ENCODE measurements at places on chromosomes 1 and 21.
A peak's percentile ranks its signal among the peaks of the same experiment; 100 is the strongest.

GRCh38 chr1:186535388-186536133, 74.6 kb upstream of the PDC start:
- H3K4me3 ChIP-seq, result no peak overlapping the region
- H3K4me1 ChIP-seq, result no peaks in the 10 kb centered on the region
- H3K27ac ChIP-seq, result no peak overlapping the region

- no peak overlapping the region for H3K4me3 ChIP-seq
- H3K27ac ChIP-seq, result no peak overlapping the region
- H3K36me3 ChIP-seq, result peaks cover 4% of the 10 kb centered on the region
- no peaks in the 10 kb centered on the region for H3K27me3 ChIP-seq
- DNase-seq, result no peak
Measured at GRCh38 chr1:204502241-204502640, 7.6 kb upstream of the PIK3C2B start.

- H3K4me3 ChIP-seq, result no peak overlapping the region
- peaks cover 10% of the 10 kb centered on the region for H3K4me1 ChIP-seq
- no peaks in the 10 kb centered on the region for H3K36me3 ChIP-seq
Measured at GRCh38 chr21:25298512-25299491, 308.5 kb downstream of the MRPL39 start.

GRCh38 chr1:8426996-8427395, 109.1 kb downstream of the SLC45A1 start:
- H3K27ac ChIP-seq, result peak overlapping the region; percentile 20
- no peaks in the 10 kb centered on the region for H3K36me3 ChIP-seq
- DNase-seq, result no peak
- H3K27me3 ChIP-seq, result no peaks in the 10 kb centered on the region
- no peak overlapping the region for H3K4me3 ChIP-seq
- H3K4me1 ChIP-seq, result peaks cover 73% of the 10 kb centered on the region

- peaks cover 72% of the 10 kb centered on the region for H3K4me1 ChIP-seq
- peaks cover 77% of the 10 kb centered on the region for H3K36me3 ChIP-seq
- H3K4me3 ChIP-seq, result no peak overlapping the region
- no peak for DNase-seq
- H3K27ac ChIP-seq, result no peak overlapping the region
Measured at GRCh38 chr1:230119340-230119739, 52.3 kb downstream of the GALNT2 start.

- H3K4me1 ChIP-seq, result no peaks in the 10 kb centered on the region
- DNase-seq, result no peak
- H3K27ac ChIP-seq, result no peak overlapping the region
- H3K36me3 ChIP-seq, result no peaks in the 10 kb centered on the region
- peaks cover 18% of the 10 kb centered on the region for H3K27me3 ChIP-seq
Measured at GRCh38 chr1:63817152-63817667, 43.4 kb downstream of the ROR1 start.

DNA sequence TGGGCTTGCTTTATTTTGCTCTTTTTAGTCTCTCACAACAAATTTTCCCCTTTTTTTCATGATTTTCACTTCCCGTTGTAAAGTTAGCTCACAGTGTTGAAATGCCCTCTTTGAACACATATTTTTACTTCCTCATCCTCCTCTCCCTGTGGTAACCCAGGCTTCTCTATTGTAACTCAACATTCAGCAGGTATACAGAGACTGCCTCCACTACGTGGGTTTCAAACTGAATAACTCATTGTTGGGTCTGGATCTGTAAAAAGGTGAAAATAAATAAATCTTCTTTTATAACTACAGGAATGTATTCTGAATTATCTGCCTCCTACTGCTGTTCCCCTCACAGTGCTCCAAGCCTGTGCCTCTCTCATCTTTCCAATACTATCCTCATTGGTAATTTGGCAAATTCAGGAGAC, 166.4 kb downstream of the RUNX1 start:
- DNase-seq, result no peak
- peaks cover 93% of the 10 kb centered on the region for H3K36me3 ChIP-seq
- peak overlapping the region; percentile 79 for H3K27ac ChIP-seq
- H3K4me1 ChIP-seq, result peaks cover 66% of the 10 kb centered on the region
- H3K27me3 ChIP-seq, result no peaks in the 10 kb centered on the region

GRCh38 chr1:32741059-32741412, 38.5 kb upstream of the SYNC start:
- H3K27ac ChIP-seq, result no peak overlapping the region
- H3K36me3 ChIP-seq, result no peaks in the 10 kb centered on the region
- DNase-seq, result no peak

DNA sequence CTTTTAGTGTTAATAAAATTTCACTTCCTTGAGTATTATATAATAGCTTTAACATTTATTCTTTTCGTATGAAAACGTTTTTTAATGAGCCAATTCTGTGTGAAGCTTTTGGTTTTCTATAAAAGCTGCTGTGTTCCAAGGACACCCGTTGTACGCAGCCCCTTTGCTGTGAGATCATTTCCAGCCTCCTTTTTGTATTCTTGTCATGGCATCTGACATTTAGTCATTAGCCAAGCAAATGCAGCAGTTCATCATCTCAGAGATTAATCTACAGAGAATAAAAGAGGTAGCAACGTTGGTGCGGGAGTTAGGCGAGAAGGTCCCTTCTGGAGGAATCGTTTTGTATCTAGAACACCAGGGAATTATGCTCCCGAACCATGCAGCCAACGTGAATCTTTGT, 1.3 kb upstream of the UMODL1 start:
- DNase-seq, result no peak
- H3K4me3 ChIP-seq, result no peak overlapping the region
- peaks cover 8% of the 10 kb centered on the region for H3K4me1 ChIP-seq
- no peak overlapping the region for H3K27ac ChIP-seq
- H3K36me3 ChIP-seq, result no peaks in the 10 kb centered on the region

GRCh38 chr1:158055854-158056253, 62.4 kb downstream of the KIRREL1 start:
- no peaks in the 10 kb centered on the region for H3K36me3 ChIP-seq
- peaks cover 17% of the 10 kb centered on the region for H3K27me3 ChIP-seq
- no peak overlapping the region for H3K4me3 ChIP-seq
- no peaks in the 10 kb centered on the region for H3K4me1 ChIP-seq
- H3K27ac ChIP-seq, result no peak overlapping the region

Measured in activated T-cell treated with anti-CD3 and anti-CD28 coated beads, Interleukin-2, amount 50 U/mL, for 24 hours (primary cell).